ENCODE measurements at places on chromosomes 13 and 19.
A peak's percentile ranks its signal among the peaks of the same experiment; 100 is the strongest.

GRCh38 chr13:36190771-36191170 is 23.6 kb downstream of the SOHLH2 start:
- DNase-seq: no peak

GRCh38 chr13:48828962-48829411 is 146.7 kb upstream of the FNDC3A start:
- DNase-seq: peak; percentile 50

GRCh38 chr19:36527341-36527740 is 730 bp downstream of the ZNF260 start:
- peak; percentile 11 for DNase-seq

- no peak for DNase-seq
These were observed 1.6 kb downstream of the KIR3DL1 start for GRCh38 chr19:54817670-54818536.

DNA sequence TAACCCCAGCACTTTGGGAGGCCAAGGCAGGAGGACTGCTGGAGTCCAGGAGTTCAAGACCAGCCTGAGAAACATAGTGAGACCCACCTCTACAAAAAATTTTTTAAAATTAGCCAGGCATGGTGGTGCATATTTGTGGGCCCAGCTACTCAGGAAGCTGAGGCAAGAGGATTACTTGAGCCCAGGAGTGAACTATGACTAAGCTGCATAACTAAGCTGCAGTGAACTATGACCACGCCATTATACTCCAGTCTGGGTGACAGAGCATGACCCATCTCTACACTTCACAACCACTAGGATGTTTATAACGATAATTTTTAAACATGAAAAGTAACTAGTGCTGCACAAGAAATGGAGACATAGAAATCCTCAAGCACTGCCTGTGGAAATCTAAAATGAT is 352.7 kb upstream of the SGCG start:
- DNase-seq: peak; percentile 42

Data from iris pigment epithelial cell (primary cell).